ENCODE measurements at places on chromosomes 4 and X.
A peak's percentile ranks its signal among the peaks of the same experiment; 100 is the strongest.

GRCh38 chr4:110533590-110533910 lies 57.6 kb downstream of the ENPEP start:
- no peak for DNase-seq

GRCh38 chr4:139167774-139168444 lies 9.1 kb downstream of the ELF2 start:
- no peak for DNase-seq

DNA sequence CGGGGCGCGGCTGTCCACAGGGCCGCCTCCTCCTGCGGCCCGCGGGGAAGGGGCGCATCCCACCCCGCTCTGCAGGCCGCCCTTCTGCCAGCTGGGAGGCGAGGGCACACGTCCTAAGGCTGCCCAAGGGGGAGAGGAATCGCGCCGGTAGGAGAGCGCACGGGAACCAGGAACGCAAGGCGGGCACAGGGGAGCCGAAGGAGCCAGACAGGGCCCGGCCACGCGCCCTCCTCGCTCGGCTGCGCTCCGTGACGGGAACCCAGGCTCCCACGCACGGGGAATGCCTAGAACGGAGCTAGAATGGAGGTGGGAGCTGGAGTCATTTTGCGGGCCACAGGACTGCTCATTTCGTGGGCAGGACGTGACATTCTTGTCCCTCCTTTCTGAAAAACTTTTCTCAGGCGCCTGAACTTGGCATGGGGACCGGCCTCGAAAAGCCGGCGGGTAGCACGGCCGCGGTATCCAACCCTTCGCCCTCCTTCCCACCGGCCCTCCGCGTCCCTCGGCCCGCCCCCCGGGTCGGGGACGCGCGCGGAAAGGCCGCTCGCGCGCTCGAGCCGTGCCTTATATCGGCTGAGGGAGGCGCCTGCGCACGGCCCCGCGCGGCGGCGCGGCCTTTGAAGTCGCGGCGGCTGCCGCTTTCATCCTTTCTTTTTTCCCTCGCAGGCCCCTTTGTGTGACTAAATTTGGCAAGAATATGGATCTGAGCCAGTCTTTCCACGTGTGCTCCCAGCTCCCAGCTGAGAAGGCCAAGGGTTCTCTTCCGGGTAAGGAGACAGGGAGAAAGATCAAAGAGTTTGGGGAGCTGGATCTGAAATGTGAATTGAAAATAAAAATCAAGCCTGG lies 4.2 kb upstream of the LEF1 start:
- DNase-seq = peak; percentile 40

- DNase-seq = no peak
Measured at GRCh38 chr4:169756971-169757574, 671 bp downstream of the HPF1 start.

DNA sequence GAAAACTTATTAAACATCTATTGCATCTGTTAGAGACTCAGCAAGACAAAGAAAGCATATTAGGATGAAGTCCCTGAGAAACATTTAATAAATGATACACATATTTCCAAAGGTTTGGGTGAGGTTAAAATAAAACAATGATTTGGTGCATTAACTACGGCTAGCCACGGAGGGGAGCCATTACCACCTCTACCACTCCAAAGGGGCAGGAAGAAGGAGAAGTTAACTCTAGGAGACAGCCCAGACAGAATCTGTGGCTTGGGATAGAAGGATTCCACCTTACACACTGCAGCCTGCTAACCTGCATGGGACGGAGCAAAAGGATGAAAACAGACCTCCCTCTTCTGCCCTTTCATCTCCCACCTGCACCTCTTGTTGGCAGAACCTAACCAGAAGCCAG lies 189.1 kb upstream of the C1QTNF7 start:
- DNase-seq = no peak

DNA sequence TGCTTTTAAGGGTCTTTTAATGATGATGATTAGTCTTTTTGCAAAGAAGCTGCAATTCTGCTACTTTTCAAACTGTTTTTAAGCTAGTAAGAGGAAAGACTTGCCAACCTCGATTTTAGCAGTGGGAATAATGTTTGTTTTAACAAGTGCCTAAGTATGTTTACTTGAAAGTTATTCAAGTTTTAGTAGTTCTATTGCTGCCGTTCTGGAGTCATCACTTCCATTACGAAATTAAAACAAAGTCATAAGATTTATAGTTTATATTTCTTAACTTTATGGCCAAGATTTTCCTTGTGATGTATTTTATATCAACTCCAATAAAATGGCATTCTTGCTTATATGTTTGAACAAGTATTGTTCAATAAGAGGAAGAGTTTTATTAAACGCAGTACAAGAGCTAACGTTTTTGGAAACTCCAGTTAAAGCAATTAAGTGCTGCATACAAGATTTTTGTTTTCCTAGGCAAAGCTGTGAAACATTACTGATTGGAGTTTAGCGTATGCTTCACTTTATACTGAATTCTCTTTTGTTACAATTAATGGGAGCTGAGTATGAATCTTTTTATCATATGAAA lies 211.3 kb downstream of the TENM3 start:
- no peak for DNase-seq

DNA sequence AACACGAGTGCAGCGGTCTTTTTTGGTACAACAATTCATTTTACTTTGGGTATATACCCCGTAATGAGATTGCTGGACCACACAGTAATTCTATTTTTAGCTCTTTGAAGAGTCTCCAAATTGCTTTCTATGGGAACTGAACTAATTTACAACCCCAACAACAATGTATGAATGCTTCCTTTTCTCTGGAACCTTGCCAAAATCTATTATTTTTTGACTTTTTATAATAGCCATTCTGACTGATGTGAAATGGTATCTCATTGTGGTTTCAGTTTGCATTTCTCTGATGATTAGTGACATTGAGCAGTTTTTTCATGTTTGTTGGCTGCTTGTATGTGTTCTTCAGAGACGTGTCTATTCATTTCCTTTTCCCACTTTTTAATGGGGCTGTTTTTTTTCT lies 240.8 kb downstream of the STK32B start:
- no peak for DNase-seq

- DNase-seq = no peak
Measured at GRCh38 chr4:142339053-142339452, 507.0 kb downstream of the INPP4B start.

DNA sequence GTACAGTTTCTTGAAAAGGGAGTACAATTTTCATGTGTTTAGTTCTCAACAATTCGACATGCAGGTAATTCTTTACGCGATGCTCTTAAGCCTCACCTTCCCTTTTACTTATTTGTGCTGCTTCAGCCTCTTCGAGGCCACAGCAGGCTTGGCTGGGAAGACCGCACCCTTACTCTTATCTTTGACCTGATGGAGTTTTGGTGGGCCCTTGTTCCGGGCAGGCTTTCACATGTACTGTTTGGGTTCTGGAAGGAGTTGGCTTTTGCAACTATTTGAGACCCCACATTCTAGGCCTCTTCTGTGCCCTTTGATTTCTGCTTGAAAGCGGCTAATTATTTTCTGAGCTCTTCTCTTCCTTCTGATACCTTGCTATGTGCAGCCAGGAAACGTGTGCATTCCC lies 60.2 kb downstream of the FAM193A start:
- DNase-seq = no peak

DNA sequence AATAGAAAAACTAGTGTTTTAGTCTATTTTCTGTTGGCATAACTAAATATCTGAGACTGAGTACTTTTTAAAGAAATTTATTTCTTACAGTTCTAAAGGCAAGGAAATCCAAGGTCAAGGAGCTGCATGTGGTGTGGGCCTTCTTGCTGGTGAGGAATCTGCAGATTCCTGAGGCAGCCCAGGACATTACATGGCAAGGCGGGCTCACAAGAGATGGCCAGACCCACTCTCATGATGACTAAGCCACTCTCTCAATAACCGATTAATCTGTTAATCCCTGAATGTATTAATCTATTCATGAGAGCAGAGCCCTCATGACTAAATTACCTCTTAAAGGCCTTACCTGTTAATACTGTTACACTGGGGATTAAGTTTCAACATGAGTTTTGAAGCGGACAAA lies 340.8 kb downstream of the GRXCR1 start:
- no peak for DNase-seq

GRCh38 chrX:13808293-13808692 lies 8.6 kb downstream of the GPM6B start:
- DNase-seq = no peak

DNA sequence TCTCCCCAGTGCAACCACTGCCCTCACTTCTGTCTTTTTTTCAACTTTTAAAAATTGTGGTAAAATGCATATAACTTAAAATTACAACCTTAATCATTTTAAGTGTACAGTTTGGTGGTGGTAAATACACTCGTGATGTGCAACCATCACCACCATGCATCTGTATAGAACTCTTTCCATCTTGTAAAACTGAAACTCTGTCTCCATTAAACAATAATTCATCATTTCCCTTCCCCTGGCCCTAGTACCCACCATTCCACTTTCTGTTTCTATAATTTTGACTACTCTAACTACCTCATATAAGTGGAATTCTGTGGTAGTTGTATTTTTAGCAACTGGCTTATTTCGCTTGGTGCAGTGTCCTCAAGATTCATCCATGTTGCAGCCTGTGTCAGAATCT lies 6.8 kb upstream of the CTBP1 start:
- no peak for DNase-seq

- no peak for DNase-seq
Measured at GRCh38 chrX:250965-251364, 30.2 kb upstream of the PLCXD1 start.

DNA sequence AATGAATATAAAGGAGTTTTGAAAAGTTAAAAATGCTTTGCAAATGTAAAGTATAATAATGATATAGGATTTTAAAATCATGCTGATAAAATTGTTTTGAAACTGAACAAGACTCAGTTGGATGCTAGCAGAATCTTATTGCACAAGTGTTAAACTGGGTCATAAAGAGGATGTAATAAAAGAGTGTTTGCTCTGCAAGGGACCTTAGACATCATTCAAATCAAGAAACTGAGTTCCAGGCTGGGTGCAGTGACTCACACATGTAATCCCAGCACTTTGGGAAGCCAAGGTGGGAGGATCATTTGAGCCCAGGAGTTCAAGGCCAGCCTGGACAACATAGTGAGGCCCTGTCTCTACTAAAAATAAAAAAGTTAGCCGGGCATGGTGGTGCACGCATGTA lies 27.5 kb upstream of the DUSP21 start:
- no peak for DNase-seq

DNA sequence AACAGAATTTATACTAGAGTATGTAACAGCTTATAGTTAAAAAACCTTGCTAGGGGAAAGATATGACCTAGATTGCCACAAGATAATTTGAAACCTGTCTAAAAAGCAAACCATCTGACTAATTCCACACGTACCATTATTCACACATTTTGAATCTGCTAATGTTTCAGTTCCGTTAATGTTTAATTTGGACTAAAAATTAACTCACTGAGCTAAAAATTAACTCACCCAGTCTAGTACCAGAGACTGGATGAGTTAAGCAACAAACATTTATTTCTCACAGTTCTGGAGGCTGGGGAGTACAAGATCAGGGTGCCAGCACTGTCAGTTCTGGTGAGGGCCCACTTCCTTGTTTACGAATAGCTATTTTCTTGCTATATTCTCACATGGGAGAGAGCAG lies 231.5 kb upstream of the DIAPH2 start:
- no peak for DNase-seq

DNA sequence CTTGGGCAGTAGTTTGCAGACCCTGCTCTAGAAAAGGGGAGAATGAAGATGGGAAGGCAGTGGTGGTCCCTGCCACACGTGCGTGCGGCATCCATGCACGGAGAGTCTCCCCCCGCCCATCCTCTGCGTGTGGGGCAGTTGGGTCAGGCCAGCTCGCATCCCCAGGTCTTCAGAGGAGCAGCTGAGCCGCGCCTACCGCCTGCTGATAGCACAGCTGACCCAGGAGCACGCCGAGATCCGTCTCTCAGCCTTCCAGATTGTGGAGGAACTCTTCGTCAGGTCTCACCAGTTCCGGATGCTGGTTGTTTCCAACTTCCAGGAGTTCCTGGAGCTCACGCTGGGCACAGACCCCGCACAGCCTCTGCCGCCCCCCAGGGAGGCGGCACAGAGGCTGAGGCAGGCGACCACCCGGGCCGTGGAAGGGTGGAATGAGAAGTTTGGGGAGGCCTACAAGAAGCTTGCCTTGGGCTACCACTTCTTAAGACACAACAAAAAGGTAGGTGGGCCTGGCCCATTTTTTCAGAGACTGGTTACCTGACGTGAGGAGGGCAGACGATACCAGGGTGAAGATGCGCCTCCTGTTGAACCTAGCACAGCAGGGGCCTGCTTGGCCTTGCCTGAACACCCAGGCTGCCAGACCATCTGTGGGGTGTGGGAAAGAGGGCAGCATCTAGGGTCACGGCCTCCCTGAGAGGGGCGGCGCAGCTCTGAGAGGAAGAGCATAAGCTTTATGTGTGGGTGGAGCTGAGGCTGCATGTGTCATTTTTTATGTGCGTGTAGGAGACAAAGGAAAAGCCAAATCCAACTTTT lies 2.6 kb downstream of the UVSSA start:
- DNase-seq = no peak

- no peak for DNase-seq
Measured at GRCh38 chr4:144291164-144291563, 150.6 kb upstream of the GYPA start.

DNA sequence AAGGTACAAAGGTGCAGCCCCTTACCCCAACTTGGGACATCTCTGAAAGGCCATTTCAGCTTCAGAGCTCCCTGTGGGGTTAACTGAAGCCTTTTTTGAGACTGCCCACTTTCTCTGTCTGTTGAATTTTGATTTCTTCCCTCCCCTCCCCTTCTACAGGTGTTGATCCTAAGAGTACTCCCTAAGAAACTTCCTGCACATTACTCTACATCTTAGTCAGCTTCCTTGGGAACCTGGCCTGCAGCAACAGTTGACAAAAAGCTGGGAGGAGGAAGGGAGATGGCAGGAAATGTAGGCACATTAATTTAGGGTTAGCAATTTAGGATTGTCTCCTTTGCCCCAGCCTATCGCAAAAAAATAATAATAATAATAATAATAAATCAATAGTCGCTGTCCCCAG lies 1.2 kb upstream of the IDS start:
- no peak for DNase-seq

DNA sequence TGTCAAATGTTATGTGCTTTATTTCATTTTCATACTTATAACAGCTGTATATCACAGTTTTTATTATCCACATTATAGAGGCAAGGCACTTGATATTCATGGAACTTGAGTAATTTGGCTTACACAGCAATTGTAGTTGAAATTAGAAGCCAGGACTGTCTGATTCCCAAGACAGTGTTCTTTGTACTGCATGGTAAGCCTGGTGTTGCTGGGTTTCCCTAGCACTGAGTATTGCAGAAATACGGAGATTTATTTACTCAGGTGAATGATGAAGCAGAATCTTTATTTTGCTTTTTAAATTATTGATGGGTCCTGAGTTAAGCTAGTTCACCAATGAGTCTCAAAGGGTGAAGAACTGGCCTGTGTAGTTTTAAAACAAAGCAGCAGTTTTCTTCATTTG lies 70.0 kb downstream of the UGT8 start:
- DNase-seq = no peak

DNA sequence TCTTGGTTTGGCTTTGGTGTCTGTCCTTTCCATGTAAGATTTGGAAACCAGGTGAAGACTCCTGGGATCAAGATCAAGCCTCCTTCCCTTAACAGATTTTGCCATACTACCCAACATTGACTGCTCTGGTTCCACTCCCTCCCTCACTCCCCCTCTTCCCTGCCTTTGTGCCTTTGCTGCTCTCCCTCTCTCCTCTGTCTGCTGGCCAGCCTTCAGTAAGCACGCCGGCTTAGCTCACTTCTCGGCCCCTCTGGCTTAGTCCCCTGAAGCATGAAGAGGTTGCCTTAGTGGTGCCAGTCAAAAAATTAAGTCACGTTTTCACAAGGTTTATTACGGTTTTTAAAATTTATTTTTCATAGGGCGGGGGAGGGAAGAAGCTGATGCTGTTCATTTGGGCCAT lies 6.0 kb downstream of the GRIA3 start:
- DNase-seq = no peak

GRCh38 chr4:108311313-108311712 lies 142.6 kb upstream of the LEF1 start:
- DNase-seq = no peak

Data from stimulated activated naive B cell treated with anti-CD40 and anti-IgM and Interleukin-4, amounts not matched to agents 10 μg/mL and 1 μg/mL and 100 μg/mL, for 72 hours (primary cell).